ENCODE measurements at places on chromosomes 7 and 10.

DNA sequence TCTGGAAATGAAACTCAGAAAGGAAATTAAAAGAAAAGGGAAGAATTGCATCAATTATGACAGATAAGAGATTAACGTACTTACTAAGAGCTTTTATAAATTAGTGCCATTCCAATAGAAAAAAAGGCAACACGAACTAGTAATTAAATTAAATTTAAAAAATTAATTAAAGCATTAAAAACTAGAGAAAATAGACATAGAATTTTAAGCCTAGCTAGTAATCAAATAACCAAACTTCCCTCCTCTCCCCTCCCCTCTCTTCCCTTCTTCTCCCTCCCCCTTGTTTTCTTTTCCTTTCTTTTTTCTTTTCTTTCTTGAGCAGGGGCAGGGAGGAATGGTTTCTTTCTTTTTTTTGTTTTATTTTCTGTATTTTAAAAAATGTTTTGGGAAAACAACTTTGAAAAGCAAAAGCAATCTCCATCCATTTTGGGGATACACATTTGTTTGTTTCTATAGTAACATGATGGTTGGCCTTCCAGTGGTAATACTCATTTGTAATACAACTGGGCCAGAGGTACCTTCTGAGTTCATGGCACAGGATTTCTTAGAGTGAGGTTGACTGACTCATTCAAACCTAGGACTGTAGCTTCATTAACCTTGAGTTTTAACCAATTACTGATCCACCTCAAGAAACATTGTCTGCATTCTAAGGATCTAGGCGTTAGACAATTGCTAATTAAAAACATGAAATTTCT lies 132.6 kb downstream of the ST7 start:
- no peak for DNase-seq

DNA sequence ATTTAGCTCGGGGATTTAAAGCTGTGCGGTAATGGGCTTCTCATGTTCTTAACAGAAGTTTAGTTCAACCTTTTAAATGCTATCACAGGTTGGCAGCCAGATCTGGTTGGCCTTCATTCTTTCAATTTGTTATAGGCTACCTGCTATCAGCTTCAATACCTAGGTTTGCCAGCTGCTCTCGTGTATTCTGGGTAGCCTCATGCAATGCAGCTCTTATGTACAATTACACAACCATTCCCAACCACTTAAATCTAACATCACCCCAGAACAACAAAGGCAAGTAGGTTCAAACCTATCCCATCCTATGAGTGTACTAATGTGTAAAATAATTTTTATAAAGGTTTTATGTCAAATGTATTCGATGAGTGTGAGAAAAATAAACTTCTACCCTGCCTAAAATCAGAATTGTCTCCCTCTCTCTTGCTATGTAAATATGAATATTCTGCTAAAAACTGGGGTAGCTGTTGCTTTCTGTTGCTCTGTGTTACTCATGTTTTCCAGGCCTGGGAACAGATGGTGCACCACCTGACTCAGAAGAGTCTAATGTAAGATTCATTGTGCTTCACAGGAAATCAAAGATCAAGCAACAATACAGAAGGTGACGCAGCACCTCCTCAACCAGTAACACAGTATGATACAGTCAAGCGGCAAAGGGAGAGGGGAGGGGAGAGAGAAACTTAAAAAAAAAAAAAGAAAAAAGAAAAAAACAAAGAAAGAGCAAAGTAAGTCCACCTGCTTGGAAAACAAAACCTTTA lies 188.6 kb downstream of the ETV1 start:
- no peak for DNase-seq

DNA sequence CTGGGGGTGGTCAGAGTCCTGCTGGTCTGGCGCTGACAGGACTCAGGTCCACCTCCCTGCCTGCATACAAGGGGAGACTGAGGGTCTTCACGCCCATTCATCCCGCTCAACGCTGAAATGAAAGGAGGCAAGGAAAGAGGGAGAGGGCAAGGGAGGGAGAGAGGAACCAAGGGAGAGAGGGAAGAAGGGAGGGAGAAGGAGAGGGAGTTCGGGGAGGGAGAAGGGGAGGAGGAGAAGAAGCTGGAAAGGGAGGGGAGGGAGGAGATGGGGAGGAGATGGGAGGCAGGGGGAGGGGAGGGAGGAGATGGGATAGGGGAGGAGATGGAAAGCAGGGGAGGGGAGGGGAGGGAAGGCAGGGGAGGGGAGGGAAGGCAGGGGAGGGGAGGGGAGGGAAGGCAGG lies 69.4 kb upstream of the INPP5A start:
- no peak for DNase-seq

DNA sequence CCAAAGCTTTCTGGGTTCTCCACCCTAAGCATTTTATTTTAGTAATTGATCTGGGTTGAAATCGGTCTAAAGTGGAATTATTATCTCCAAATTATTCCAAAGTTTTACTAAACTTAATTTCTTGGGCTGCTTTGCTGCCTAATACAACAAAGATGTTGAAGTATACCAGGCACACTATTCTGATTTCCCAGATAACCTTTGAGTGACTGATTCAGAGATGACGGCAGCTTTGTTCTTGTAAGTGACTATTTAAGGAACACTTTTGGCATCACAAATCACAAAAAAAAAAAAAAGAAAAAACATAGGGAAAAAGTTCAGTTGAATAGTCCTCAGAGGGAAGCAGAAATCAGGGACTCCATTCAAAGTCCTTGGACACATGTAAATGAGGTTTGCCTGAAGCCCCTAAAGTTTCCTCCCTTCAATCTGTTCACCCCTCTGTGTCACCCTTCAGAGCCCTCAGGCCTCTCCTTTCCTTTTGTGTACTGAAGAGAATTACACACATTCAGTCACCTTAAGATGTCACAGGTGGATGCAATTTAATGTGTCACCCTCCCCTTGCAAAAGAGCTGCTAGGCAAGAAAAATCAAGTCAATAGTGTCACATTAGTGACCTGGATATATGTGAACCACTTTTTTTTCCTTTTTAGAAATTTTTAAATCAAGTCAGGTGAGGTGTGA lies 81.5 kb downstream of the RTKN2 start:
- DNase-seq, result no peak

- no peak for DNase-seq
Observed at GRCh38 chr7:116552602-116553001, 27.8 kb downstream of the CAV1 start.

DNA sequence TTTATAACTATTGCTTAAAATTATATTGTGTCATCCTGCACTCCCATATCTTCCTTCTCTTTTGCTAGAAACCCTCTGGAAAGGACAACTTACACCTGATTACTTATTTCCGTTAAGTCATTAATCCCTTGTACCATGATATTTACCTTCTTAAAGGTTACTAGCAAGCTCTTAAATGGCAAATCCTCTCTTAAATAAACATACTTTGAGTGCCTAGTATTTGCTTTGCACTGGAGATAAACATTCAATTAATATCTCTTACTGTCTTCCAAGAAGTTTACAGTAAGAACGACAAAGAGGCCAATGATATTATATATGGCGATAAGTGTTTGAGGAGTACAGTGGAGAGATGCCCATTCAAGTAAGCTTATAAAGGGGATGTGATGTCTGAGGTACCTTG lies 278.3 kb downstream of the HGF start:
- DNase-seq, result no peak

DNA sequence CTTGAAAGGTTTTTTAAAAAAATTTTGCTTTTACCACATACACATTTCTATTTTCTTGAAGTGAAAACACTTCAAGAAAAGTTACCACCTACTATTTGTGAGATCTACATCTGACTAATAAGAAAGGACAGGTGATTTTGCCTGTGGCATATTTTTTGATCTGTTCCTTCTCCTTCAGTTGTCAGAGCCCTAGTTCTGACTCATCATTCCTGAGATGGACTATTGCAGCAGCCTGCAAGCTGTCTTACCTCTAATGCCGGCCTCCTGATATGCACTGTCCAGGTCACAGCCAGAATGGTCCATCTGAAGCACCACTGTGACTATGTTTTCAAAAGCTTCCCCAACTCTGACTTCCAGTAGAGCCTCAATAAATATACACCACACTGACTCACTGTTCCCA lies 28.2 kb upstream of the ANK3 start:
- no peak for DNase-seq

DNA sequence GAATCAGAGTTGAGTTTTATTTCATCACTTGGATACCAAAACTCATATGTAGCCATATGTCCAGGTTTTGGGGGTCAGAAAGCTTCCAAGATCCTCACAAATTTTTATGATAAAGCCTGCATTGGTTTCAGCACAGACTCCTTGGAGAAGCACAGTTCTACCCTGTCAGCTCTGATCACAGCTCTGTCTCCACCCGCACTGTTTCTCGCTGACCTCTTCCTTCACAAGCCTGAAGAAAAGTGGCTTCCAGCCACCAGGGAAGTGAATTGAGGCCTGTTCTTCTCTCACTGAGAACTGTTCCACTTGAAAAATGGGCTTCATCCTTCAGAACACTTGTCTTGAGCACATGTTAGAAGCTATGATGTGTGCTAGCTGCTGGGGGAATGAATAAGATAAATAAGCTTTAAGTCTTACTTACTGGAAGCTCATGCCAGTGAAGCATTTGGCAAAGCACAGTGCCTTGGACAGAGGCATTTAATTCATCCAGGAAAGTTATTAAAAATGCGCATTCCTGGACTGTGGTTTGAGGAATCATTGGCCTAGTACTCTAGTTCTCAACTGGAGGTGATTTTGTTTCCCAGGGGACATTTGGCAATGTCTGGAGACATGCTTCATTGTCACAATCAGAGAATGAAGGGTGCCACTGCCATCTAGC lies 133.6 kb downstream of the BMPER start:
- DNase-seq, result no peak

- no peak for DNase-seq
Observed at GRCh38 chr7:68875857-68876256, 722.4 kb upstream of the AUTS2 start.

DNA sequence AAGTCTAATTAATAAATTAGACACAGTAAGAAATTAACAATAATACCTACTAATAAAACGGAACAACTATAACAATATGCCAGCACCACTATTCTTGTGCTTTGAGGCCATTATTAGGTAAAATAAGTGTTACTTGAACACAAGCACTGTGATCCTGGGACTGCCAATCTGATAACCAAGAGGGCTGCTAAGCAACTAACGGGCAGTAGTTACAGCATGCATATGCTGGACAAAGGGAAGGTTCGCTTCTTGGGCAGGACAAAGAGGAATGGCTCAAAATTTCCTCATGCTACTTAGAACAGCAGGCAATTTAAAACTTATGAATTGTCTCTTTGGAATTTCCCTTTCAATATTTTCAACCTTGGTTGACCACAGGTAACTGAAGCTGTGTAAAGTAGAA lies 718.6 kb downstream of the SORCS3 start:
- DNase-seq, result no peak

- no peak for DNase-seq
Observed at GRCh38 chr10:127585519-127586023, 36.5 kb downstream of the NPS start.

DNA sequence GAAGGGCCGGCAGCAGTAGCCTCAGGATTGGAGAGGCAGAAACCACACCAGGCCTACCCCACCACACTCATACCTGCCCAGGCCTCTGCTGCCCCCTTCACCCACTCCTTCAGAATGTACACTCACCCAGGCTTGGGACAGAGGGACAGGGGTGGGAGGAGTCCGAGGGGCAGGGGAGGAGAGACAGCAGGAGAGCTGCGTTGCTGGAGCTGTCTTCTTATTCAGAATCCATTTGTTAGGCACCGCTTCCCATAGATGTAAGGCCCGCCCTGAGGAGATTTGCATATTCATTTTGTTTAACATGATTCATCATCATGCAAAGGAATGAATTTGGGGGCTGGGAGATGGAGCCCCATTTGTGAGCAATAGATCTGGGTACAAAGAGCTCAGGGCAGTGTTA lies 156.7 kb downstream of the CDH23 start:
- DNase-seq, result no peak

DNA sequence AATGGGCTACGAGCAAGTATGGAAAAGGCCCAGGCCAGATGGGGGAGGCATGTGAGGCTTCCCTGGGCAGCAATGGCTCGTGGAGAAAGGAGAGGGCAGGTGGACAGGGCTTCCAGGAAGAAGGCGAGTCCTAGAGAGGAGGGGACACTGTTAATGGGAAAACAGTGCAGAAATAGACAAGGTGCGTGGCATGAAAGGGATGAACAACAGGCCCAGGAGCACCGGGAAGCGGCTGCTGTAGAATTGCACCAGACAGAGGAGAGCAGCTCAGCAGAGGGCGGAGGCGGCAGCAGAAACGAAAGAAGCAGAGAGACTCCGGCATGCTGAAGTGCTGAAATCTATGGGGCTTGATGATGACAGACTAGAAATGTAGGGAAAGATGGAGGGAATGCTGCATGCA lies 102.1 kb downstream of the PIP4K2A start:
- DNase-seq, result no peak

DNA sequence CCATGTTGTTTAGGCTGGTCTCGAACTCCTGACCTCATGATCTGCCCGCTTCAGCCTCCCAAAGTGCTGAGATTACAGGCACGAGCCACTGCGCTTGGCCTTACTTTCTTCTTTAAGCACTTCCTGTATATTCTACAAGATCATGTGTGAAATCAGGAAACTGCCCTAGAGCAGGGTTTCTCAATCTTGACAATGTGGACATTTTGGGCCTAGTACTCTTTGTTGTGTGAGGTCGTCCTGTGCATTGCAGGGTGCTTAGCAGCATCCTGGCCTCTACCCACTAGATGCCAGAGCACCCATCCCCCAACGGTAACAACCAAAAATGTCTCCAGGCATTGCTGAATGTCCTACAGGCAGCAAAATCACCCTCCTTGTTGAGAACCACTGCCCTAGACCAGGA lies 24.7 kb downstream of the RRP12 start:
- DNase-seq, result no peak

DNA sequence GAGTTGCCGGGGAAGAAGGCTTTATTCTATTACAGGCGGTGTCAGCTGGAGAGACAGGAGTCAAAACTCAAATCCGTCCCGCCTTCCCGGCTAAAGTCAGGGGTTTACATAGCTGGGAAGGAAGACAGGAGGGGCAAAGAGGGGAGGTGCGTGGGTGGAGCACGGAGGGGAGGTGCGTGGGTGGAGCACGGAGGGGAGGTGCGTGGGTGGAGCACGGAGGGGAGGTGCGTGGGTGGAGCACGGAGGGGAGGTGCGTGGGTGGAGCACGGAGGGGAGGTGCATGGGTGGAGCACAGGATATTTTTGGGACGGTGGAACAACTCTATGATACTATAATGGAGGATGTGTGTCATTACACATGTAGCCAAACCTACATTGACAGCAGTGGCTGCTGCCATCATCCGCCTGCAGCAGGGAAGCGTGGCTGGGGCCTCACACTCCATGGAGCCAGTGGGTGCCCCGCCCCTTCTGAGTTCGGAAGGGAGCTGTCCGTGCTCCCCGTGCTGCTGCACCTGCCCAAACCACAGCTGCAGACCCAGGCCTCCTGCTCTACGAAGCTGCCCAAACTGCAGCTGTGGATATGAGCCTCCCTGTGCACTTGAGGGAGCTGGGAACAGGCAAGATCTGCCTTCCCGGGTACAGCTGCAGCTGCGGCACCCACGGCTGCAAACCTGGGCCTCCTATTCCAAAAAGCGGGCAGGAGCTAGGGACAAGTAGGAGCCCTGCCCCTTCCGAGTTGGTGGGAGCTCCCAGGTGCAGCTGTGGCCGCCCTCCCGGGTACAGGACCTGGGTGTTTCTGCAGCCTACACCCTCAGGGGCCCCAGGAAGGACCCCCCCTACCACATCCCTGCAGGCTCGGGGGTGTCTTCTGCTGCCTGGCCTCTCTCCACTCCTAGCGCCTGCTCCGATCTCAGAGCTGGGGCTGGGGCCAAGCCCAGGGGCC lies 119.4 kb downstream of the DYNC2I1 start:
- DNase-seq, result peak; percentile 51

GRCh38 chr10:10914144-10914543 lies 103.5 kb upstream of the CELF2 start:
- no peak for DNase-seq

GRCh38 chr7:108328174-108328651 lies 128.0 kb downstream of the NRCAM start:
- peak; percentile 41 for DNase-seq

All from WERI-Rb-1 (cell line).